ENCODE measurements at places on chromosomes 7 and 10.

GRCh38 chr10:21807180-21807579, 196.3 kb downstream of the DNAJC1 start:
- no peak for DNase-seq

- no peak for DNase-seq
Measured at GRCh38 chr10:867807-868206, 63.7 kb downstream of the LARP4B start.

DNA sequence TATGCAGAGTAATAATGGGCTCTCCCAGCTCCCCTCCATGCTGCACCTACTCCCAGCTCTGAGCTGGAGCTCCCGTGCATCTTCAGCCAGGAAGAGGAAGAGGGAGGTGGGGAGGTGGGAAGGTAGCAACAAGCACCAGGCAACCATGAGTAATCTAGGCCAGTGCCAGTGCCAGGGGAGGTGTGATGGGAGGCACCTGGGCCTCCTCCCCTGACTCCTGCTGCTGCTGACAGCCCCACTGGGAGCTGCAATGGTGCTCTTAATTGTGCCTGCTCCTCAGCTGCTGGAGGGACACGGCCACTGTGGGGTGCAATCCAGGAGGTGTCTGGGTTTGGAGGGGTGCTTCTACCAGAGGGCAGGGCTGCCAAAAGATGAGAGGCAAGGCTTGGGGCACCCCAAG, 243.0 kb downstream of the PLXNA4 start:
- DNase-seq = no peak

GRCh38 chr7:115024276-115024675, 102.4 kb downstream of the MDFIC start:
- no peak for DNase-seq

GRCh38 chr7:84362828-84363227, 168.2 kb upstream of the SEMA3A start:
- DNase-seq = no peak

GRCh38 chr7:128833148-128833945, 3.1 kb downstream of the FLNC start:
- peak; percentile 17 for DNase-seq

GRCh38 chr10:133355266-133355665, 2.6 kb downstream of the FUOM start:
- no peak for DNase-seq

DNA sequence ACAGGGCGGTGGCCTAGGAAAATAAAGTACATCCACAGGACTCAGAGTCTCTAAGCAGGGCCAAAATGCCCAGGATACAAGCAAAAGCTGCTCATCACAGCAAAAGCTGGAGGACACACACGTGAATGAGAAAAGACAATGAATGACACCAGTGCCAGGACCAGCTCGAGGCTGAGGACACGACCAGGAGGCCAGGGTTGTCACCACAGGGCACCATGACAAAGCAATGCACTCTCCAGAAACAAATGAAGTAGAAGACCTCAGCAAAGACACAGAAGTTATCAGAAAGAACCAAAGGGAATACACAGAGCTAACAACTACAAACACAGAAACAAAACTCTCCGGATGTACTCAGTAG, 92.1 kb downstream of the FOXL3 start:
- no peak for DNase-seq

- DNase-seq = peak; percentile 44
Measured at GRCh38 chr10:80529604-80530003, 8.1 kb upstream of the SH2D4B start.

- DNase-seq = no peak
Measured at GRCh38 chr10:116815641-116816415, 33.5 kb upstream of the ENO4 start.

GRCh38 chr7:30743371-30744074, 8.4 kb upstream of the INMT start:
- no peak for DNase-seq

- DNase-seq = no peak
Measured at GRCh38 chr10:71966046-71967004, 2.1 kb downstream of the CHST3 start.

GRCh38 chr10:127349737-127350136, 153.3 kb upstream of the INSYN2A start:
- DNase-seq = no peak

- DNase-seq = no peak
Measured at GRCh38 chr10:15724683-15725082, 5.0 kb upstream of the ITGA8 start.

DNA sequence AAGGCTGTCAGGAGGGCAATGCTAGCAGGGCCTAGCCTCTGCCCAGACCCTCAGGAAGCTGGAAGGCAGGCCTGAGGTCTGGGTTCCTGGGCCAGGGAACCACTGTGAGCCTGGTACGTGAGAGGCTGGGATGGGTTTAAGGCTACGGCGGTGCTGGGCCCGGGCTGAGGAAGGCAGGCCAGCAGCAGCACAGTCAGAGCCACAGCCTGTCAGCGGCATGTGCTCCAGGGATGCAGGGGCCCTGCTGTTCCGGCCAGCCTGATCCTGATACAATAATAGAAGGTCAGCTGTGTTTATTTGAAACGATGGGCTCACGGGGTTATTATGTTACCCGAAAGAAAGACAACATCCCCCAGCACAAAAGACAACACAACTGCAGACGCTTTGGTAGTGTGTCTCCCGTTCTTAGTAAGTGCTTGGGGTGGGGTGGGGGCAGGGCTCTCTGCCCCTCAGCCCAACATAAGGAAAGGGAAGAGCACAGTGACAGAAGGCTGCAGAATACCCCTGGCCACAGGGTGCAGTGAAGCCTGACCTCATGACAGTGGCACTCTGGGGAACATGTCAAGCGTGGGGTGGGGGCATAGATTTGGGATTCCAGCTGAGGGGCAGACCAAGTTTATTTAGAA, 95.0 kb downstream of the COL13A1 start:
- DNase-seq = no peak

DNA sequence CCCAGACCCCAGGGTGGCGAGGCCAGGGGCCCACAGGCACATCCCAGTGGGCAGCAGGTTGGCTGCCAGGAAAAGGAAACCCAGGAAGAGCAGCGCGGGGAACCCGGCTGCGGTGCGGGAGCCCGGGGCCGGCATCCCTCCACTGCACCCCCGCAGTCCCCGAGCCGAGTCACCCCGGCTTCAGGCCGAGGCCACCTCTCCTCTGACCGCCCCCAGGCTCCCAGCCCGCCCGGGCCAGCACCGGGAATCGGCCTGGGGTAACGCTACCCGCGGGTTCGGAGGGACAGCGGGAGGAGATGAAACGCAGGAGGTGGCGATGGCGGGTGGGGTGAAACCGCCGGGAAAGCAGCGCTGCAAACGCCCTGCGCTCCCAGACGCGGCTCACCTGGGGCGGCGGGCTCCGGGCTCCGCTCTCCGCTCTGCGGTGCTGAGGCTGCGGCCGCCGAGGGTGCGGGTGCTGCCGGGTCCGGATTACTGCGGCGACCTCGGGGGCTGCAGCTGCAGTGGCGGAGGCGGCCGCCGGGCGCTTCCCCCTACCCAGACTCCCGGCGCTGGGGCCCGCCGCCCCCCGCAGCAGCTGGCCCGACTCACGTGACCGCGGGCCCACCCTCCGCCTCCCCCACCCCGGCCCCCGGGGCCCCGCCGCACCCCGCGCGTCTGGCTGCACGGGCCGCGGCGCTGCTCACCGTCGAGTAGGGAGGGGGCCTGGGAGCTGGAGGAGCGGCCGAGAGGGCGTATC, at the start of gene SCRN1:
Gene SCRN1 (minus strand): TSS at position 545 of the 739 bp plus-strand sequence. CDS start 20,734 bp downstream, outside the sequence.
- peak; percentile 13 for DNase-seq

- DNase-seq = no peak
Measured at GRCh38 chr10:130300608-130301020, 164.4 kb downstream of the GLRX3 start.

GRCh38 chr7:122300211-122300932, 4.2 kb downstream of the FEZF1 start:
- no peak for DNase-seq

GRCh38 chr10:60930237-60930636, 13.7 kb downstream of the RHOBTB1 start:
- no peak for DNase-seq

- no peak for DNase-seq
Measured at GRCh38 chr7:107505997-107506673, 36.3 kb downstream of the GPR22 start.

DNA sequence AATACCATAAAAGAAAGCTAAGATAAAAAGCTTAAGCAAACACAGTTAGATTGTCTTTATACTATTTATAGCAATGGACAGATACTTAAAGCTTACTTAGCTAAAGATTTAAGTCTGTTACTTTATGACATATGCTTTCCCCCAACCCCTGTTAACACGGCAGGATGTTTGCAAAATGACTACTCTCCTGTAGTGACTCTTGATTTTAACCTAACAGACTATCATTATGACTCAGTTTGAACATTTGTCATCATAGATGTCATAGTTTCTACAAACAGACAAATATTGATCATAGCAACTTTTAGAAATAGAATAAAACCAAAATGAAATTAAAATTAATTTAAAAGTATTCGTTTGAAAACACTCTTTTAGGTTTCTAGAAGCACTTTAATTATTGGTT, 7.8 kb upstream of the COMMD3 start:
- no peak for DNase-seq

- DNase-seq = peak; percentile 15
Measured at GRCh38 chr10:78806681-78807221, 262.0 kb upstream of the ZMIZ1 start.

- DNase-seq = no peak
Measured at GRCh38 chr7:886626-887487, 10.5 kb downstream of the GET4 start.

DNA sequence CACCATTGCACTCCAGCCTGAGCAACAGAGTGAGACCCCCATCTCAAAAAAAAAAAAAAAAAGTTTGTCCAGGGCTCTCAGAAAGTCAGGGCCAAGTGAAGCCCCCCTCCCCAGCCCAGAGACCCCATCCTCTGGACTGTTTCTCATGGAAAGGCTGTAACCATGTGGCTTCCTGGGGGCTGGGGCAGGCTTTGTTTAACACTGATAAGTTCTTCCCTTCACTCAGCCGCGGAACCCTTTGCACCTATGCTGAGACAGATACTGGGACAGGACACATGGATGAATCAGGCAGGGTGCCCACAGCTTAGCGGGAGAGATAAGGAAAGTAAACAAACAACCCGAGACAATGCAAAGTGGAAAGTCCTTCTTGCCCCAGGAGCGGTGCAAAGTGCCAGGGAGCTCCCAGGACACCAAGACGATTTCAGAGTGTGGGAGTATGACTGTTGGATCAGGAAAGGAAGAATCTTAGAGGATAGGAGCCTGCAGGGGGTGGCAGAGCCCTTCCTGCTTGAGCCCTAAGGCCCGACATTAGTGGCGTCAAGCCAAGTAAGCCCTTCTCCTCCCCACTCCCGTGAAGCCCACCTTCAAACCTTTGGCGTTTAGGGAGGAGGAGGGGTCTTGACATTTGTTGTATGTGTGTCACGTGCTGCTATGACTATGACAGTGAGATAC, 11.6 kb downstream of the MLXIPL start:
- DNase-seq = peak; percentile 31

- no peak for DNase-seq
Measured at GRCh38 chr10:68135362-68135761, 26.1 kb downstream of the MYPN start.

GRCh38 chr10:132390170-132390920, 6.7 kb upstream of the PWWP2B start:
- DNase-seq = peak; percentile 14

- no peak for DNase-seq
Measured at GRCh38 chr7:139989366-139990141, 73.2 kb downstream of the PARP12 start.

- DNase-seq = no peak
Measured at GRCh38 chr10:15478950-15479349, 107.9 kb upstream of the FAM171A1 start.
